ENCODE measurements at places on chromosomes 4 and X. TPM values are rescaled to one million over a fixed set of nuclear protein-coding genes. Genes with fewer than 3 reads are reported as not detected.

Gene KDR
- total RNA-seq = under 0.01 TPM

Gene OTC
- not detected for total RNA-seq

Gene CPE
- total RNA-seq = 7.0 TPM

Gene ARAP2
- under 0.01 TPM for total RNA-seq

Gene MEPE
- total RNA-seq = not detected

Gene TCP11X2
- not detected for total RNA-seq

Gene FGF13
- under 0.01 TPM for total RNA-seq

Gene HDX
- 5.3 TPM for total RNA-seq

Gene MAGEB10
- total RNA-seq = not detected

Gene FHIP1A
- total RNA-seq = not detected

Gene GPC4
- 5.5 TPM for total RNA-seq

Gene CD40LG
- not detected for total RNA-seq

Gene FAM47A
- total RNA-seq = not detected

Gene NMU
- total RNA-seq = not detected

Gene DOK7
- under 0.01 TPM for total RNA-seq

Gene DUSP9
- total RNA-seq = not detected

Gene ADH1B
- total RNA-seq = 17.2 TPM

Gene RAPGEF2
- 25.4 TPM for total RNA-seq

Gene DAPP1
- total RNA-seq = not detected

Gene UGT2B17
- total RNA-seq = not detected

Gene GUCY1B1
- total RNA-seq = 4.8 TPM

Gene ARX
- not detected for total RNA-seq

Gene CDKL2
- 0.37 TPM for total RNA-seq

Gene C4orf51
- not detected for total RNA-seq

Gene PCDH10
- not detected for total RNA-seq

Gene PNCK
- total RNA-seq = not detected

Gene RHOXF2
- total RNA-seq = not detected

Gene STK32B
- 3.7 TPM for total RNA-seq

Gene TSC22D3
- total RNA-seq = 30.9 TPM

Gene HTT
- 66.3 TPM for total RNA-seq

Gene KLF8
- total RNA-seq = 4.4 TPM

Gene HTR2C
- total RNA-seq = not detected

Gene PHKA1
- total RNA-seq = 5.5 TPM

Gene PNMA5
- not detected for total RNA-seq

Gene GPR50
- not detected for total RNA-seq

Gene MAOB
- total RNA-seq = under 0.01 TPM

Gene ETDA
- not detected for total RNA-seq

Gene LRAT
- not detected for total RNA-seq

Gene FAM9B
- not detected for total RNA-seq

Gene NDNF
- total RNA-seq = 0.73 TPM

Gene XKRX
- total RNA-seq = under 0.01 TPM

Gene N4BP2
- 5.7 TPM for total RNA-seq

Gene MID1
- 9.0 TPM for total RNA-seq

Gene EGF
- 0.73 TPM for total RNA-seq

Gene GLOD5
- total RNA-seq = not detected

Gene ABCG2
- 0.39 TPM for total RNA-seq

Gene MSN
- 319 TPM for total RNA-seq

Gene TBX22
- total RNA-seq = not detected

Gene ASB5
- under 0.01 TPM for total RNA-seq

Measured in subcutaneous preadipocyte (primary cell).